ENCODE measurements at places on chromosomes 5 and 9.

- no peaks in the 10 kb centered on the region for H3K36me3 ChIP-seq
- H3K27me3 ChIP-seq: no peaks in the 10 kb centered on the region
- no peak overlapping the region for H3K27ac ChIP-seq
- H3K4me1 ChIP-seq: peaks cover 2% of the 10 kb centered on the region
Observed at GRCh38 chr9:94771096-94771495, 44.6 kb downstream of the AOPEP start.

GRCh38 chr5:34582371-34582770, 73.8 kb upstream of the RAI14 start:
- H3K36me3 ChIP-seq: no peaks in the 10 kb centered on the region
- no peaks in the 10 kb centered on the region for H3K27me3 ChIP-seq
- no peak overlapping the region for H3K4me3 ChIP-seq
- peak; percentile 50 for DNase-seq

DNA sequence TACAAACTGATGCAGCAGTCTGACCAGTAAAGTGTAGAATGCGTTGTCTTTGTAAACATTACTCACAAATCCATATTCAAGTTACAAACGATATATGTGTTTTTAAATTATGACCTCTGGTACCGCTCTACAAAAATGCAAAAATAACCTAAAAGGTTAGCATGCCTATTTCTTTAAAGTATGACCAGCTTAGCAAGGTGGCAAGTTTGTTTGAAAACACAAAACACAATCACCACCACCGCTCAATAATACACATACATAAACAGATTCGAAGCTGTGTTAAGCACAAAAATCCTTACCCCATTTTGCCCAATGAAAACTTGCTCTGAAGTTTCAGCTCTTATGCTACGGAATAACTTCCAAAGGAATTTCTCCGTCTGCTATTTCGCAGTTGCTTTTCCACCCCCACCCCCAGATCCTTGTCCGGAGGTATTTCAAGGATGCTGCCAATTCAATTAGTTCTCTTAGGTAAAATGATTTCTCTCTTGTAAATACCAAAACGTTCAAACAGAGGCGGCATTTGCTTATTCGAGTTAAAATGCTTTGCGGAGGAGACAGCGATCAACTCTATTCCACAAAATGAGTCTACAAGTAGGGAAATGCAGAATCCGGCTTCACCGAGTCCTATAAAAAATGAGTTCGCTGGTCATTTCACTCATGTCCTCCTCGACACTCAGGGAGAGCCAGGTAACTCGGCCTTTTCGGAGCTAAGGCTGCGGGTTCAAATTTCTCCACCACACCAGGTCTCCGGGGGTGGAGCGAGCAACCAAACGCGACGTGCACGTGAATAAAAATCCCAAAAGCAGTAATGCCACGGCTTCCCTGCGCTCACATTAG, 1.2 kb downstream of the HOMER1 start:
- DNase-seq: peak; percentile 66
- H3K27ac ChIP-seq: peak overlapping the region; percentile 98
- H3K4me3 ChIP-seq: peak overlapping the region; percentile 92
- no peaks in the 10 kb centered on the region for H3K27me3 ChIP-seq

DNA sequence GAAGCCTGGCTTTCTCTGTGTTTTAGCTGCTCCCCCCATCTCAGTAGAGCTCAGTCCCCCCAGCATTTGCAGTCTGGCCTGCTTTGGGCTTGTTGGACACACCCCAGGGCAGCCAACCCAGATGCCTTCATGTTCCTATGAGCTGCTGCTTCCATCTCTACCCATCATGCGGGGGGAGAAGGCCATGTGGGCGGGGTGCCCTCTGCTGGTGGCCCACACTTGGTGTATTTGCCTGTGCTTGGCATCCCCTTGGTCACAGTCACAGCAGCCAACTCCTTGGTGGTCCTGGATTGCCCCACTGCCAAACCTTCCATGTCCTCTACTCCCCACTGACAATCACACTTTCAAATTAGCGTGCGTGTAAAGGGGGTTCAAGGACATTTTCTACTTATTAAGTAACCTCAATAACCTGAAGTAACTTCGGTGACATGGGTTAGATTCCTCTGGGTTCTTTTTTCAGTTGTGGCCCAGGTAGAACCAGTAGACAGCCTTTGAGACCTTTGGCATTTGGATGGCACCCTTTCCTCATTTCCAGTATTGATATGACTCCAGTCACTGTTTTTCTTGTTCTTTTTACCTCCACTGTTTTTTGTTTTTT, 42.8 kb downstream of the SNX30 start:
- H3K4me1 ChIP-seq: no peaks in the 10 kb centered on the region
- H3K4me3 ChIP-seq: no peak overlapping the region
- H3K36me3 ChIP-seq: no peaks in the 10 kb centered on the region
- H3K27me3 ChIP-seq: no peaks in the 10 kb centered on the region
- H3K27ac ChIP-seq: no peak overlapping the region

GRCh38 chr9:112867275-112867991, 23.2 kb downstream of the SLC46A2 start:
- no peak overlapping the region for H3K4me3 ChIP-seq
- H3K36me3 ChIP-seq: no peaks in the 10 kb centered on the region
- no peaks in the 10 kb centered on the region for H3K27me3 ChIP-seq
- DNase-seq: peak; percentile 95
- H3K4me1 ChIP-seq: no peaks in the 10 kb centered on the region

- no peaks in the 10 kb centered on the region for H3K4me1 ChIP-seq
- DNase-seq: no peak
- H3K27ac ChIP-seq: no peak overlapping the region
- no peaks in the 10 kb centered on the region for H3K36me3 ChIP-seq
- H3K27me3 ChIP-seq: no peaks in the 10 kb centered on the region
Observed at GRCh38 chr5:127558273-127558672, 40.8 kb downstream of the PRRC1 start.

DNA sequence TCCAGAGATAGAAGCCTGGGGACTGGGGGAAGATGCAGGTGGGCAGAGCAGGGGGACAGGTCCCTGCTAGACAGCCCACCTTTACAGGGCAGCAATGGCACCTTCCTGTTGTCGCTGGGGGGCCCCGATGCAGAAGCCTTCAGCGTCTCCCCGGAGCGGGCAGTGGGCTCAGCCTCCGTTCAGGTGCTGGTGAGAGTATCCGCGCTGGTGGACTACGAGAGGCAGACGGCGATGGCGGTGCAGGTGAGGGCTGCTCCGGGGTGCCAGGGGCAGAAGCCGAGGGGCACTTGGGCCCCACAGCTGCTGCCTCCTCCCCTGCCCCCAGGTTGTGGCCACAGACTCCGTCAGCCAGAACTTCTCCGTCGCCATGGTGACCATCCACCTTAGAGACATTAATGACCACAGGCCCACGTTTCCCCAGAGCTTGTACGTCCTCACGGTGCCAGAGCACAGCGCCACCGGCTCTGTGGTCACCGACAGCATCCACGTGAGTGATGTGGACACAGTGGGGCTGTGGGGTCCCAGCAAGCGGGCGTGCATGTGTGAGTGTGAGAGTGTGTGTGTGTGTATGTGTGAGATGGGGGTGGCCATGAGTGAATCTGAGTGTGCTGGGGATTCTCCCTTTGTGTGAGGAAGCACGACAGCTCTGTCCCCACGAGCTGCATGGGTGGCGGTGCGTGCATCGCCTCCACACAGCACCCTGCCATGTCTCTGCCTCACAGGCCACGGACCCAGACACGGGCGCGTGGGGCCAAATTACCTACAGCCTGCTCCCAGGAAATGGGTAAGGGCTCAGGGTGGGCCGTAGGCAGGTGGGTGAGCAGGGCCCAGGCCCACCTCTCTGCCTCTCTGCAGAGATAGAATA, 28.4 kb downstream of the CDHR2 start:
- no peaks in the 10 kb centered on the region for H3K27me3 ChIP-seq
- no peaks in the 10 kb centered on the region for H3K4me1 ChIP-seq
- H3K36me3 ChIP-seq: no peaks in the 10 kb centered on the region
- no peak for DNase-seq
- no peak overlapping the region for H3K27ac ChIP-seq

GRCh38 chr9:35938474-35939356, 19.2 kb downstream of the OR2S2 start:
- H3K4me1 ChIP-seq: no peaks in the 10 kb centered on the region
- H3K27ac ChIP-seq: no peak overlapping the region
- no peak overlapping the region for H3K4me3 ChIP-seq
- no peaks in the 10 kb centered on the region for H3K27me3 ChIP-seq

- peaks cover 6% of the 10 kb centered on the region for H3K27me3 ChIP-seq
- H3K4me1 ChIP-seq: peaks cover 3% of the 10 kb centered on the region
- DNase-seq: peak; percentile 56
- no peaks in the 10 kb centered on the region for H3K36me3 ChIP-seq
Observed at GRCh38 chr9:77649109-77649812, 1.1 kb upstream of the GNA14 start.

GRCh38 chr5:7622498-7622897, 226.6 kb downstream of the ADCY2 start:
- no peak overlapping the region for H3K27ac ChIP-seq
- H3K27me3 ChIP-seq: no peaks in the 10 kb centered on the region
- DNase-seq: no peak
- no peak overlapping the region for H3K4me3 ChIP-seq
- peaks cover 3% of the 10 kb centered on the region for H3K36me3 ChIP-seq

Measured in mesendoderm (in vitro differentiated cells).